ENCODE measurements at places on chromosomes 6 and 20. TPM values are rescaled to one million over a fixed set of nuclear protein-coding genes. Genes with fewer than 3 reads are reported as not detected.

DNA sequence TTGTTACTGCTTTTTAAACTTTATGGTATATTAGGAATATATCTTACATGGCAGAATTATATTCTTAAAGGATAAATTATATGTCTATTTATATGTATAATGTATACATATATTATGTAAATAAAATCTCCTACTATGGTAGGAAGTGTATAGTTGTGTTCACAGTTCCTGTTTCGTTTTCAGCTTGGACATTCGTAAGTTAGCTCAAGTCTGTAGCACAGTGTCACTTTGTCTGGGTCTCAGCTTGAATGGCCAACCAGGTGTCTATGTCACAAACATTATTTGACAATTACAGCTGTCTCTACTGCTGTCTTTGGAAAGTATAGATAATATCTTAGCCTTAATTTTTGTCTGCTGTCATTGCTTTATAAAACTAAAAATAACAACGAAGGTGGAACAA lies 303.9 kb downstream of the CDKAL1 start:
- DNase-seq = no peak

DNA sequence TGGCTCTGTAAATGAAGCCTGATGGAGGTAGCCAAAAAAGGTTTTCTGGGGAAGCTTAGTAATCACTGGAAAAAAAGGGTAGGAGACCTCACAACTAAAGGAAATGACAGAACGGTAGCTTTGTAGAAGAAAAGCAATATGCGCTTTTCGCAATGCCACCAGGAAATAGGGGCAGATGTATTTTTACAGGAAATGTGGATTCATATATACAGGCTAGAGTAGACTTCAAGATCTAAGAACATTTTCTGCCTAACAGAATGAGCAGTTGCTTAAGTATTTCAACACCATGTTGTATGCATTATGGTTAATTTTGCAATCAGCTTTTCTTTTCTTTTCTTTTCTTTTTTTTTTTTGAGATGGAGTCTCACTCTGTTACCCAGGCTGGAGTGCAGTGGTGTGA lies 219.6 kb downstream of the CD83 start:
- no peak for DNase-seq

- DNase-seq = peak; percentile 59
Measured at GRCh38 chr6:152356662-152357061, 280.5 kb downstream of the SYNE1 start.

The HLA-DPB1 gene
- 396 TPM for total RNA-seq

GRCh38 chr6:127435626-127436220 lies 23.5 kb downstream of the KIAA0408 start:
- no peak for DNase-seq

DNA sequence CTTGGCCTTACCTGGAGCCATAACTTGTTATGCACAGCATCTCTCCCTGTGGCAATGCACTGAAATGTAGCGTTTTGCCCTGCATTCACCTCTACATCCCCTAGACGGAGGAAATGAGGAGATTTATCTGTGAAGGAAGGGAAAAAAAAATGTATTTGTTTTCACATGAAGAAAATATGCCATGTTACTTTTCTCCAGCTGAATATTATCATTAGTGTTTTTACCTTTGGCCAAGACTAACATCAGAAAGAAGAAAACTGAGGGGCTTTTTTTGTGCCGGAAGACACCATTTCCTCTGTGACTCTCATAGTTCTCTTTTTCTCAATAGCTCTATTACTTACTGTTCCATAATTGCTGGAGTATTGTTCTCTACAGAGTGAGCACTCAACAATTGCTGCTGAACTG lies 280.4 kb downstream of the PTPRK start:
- peak; percentile 26 for DNase-seq

DNA sequence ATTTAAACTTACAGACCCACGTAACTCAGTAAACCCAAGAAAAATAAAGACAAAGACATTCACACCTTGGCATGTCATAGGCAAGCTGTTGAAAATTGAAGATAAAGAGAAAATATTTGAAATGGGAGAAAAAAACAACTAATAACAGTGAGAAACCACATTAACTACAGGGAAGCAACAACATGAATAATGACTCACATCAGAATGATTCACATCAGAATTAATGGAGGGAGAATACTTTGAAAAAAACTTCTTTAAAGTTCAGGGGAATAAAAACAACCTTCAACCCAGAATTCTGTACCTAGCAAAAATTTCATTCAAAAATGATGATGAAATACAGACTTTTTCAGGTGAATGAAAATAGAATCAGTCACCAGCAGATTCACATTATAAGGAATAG lies 32.9 kb upstream of the SLC22A3 start:
- no peak for DNase-seq

The OPRL1 gene
- total RNA-seq = 10.5 TPM

The KCNK15 gene
- total RNA-seq = 0.27 TPM

DNA sequence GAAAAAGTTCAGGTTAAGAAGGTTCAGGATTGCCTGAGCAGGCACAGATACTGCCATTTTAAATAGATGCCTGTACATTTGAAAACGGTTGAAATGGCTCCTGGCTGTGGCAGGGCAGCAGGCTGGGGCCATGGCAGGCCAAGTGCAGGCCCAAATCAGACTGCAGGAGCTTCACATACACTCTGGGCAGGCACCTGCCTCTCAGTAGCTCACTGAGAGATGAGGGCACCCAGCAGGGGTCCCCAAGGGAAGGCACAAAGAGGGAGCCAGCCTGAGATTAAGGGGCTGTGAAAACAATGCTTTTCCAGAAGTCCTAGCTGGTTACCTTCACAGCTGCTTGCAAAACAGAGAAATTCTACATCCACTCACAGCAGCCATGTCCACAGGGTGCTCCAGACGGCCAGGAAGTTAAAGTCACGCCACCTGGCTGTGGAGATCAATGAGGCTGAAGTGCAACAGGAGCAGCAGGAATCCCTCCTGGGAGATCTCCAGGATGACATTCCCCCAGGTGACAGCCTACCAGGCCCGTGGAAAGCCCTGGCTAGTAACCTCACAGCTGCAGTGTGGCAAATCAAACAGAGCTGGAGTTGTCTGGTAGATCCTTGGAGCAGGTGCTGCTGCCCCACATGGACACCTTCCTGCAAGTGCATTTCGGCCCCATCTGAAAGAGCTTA lies 6.2 kb upstream of the RAET1E start:
- DNase-seq = no peak
